Fibroblast of skin of left quadriceps (primary cell): ENCODE measurements at places on chromosomes 4 and X.

- DNase-seq: no peak
Observed at GRCh38 chr4:182019148-182019652, 224.0 kb upstream of the TENM3 start.

DNA sequence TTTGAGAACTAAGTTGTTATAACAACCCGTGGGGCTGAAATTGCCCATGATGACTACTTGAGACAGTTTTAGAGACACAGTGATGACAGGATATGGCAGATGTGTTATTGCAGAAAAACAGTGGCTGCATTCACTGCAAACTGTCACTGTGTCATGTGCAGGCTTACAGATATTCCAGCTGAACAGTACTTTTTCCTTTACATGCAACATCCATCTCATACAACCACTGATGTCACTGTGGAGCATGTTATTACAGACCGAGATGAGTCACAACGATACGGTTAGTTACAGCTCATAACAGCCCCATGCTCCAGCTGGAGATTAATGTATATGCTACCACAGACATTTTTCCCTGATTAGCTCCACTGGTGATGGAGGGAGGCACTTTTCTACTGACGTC is 207.4 kb downstream of the TMA16 start:
- DNase-seq: peak; percentile 44

DNA sequence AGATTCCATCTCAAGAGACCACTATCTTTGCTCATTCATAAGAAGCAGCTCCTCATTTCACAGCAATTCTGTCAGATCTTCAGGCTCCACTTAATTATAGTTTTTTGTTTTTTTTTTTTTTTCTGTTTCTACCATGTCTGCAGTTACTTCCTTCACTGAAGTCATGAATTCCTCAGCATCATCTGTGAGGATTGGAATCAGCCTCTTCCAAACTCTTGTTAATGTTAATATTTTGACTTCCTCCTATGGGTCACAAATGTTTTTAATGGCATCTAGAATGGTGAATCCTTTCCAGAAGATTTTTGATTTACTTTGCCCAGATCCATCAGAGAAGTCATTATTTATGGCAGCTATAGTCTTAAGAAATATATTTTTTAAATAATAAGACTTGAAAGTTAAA is 53.1 kb downstream of the BMP2K start:
- peak; percentile 8 for DNase-seq

GRCh38 chr4:87188932-87189331 is 31.5 kb downstream of the KLHL8 start:
- no peak for DNase-seq

- no peak for DNase-seq
Observed at GRCh38 chr4:48184882-48185281, 50.8 kb upstream of the TXK start.

DNA sequence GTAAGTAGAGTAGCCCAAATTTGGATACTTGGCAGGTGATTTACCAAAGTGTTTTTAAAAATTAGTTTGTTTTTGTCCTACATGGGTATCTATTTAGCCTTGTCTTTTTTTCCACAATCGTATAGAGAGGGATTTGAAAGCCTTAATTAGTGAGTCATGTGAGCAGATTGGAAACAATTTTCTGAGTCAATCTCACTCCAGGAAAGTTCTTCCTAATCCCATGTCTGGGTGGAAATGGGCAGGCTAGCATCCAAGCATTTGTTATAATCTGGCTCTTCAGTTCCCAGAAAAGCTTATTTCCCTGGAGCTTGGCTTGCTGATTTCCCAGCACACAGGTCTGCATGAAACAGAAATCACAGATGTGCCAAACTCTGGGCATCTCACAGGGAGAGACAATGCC is 426.9 kb upstream of the BOD1L1 start:
- DNase-seq: no peak

GRCh38 chrX:1165535-1166196 is 46.8 kb downstream of the CRLF2 start:
- DNase-seq: peak; percentile 37

DNA sequence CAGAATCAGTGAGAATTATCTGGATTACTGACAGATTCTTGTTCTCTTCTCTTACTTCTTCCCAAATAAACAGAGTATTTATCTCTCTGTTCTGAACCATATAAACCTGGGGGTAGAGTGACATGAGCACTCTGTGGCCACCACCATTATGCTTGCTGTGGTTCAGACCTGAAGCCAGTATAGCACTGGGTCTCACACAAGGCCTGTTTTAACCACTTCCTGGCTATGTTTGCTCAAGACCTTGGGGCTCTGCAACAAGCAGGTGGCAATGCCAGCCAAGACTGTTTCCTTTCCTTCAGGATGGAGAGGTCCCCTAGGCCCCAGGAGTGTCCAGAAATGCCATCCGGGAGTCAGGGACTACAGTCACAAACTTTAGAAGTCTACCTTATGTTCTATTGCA is 21.7 kb upstream of the HEPH start:
- DNase-seq: no peak

GRCh38 chr4:80322716-80323115 is 12.8 kb upstream of the CFAP299 start:
- DNase-seq: no peak

DNA sequence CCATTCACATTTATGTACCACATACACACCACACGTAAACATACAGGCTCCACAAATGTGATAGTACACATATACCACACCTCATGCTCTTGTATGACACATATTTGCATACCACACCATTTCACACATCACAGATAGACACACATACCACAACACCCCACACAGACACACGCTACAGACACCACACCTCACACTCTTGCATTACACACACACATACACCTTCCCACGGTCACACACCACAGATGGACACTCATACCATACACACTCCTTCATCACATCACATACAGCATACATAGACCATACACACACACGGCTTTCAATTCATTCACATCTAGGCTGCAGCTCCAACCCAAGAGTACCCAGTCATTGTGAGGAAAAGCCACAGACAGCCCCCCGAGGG is 222.5 kb upstream of the RPL34 start:
- no peak for DNase-seq

DNA sequence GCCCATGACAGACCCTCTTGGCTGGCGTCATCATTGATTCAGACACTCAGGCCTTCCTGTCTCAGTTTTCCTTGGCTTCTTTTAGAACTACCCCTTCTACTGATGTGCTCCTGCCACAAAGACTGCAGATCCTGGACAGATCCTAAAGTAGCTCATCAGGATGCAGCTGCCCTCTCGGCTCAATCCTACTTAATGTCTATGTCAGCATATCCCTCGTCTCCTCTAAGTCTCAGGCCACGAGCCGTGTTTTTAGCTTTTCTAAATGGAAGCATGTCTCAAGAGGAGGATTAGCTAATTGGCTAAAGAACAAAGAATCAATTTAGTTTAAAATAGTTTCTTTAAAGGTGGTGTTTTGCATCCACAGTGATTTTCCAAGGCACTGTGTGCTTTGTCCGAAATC is 447.7 kb downstream of the STIM2 start:
- DNase-seq: no peak

DNA sequence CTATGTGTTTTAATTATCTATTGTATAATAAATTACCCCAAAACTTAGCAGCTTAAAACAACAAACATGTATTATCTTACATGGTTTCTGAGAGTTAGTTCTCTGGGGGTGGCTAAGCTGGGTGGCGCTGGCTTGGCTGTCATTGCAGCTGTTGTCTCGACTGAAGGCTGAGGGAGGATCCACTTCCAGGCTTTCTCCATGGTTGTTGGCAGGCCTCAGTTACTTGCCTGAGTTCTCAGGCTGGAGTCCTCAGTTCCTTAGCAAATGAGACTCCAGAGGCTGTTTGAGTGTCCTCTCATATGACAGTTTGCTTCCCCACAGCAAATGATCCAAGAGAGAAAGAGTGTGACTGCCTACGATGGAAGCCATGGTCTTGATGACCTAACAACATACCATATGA is 23.5 kb upstream of the GALNT7 start:
- DNase-seq: no peak

- no peak for DNase-seq
Observed at GRCh38 chr4:35500812-35501211, 743.5 kb downstream of the ARAP2 start.

DNA sequence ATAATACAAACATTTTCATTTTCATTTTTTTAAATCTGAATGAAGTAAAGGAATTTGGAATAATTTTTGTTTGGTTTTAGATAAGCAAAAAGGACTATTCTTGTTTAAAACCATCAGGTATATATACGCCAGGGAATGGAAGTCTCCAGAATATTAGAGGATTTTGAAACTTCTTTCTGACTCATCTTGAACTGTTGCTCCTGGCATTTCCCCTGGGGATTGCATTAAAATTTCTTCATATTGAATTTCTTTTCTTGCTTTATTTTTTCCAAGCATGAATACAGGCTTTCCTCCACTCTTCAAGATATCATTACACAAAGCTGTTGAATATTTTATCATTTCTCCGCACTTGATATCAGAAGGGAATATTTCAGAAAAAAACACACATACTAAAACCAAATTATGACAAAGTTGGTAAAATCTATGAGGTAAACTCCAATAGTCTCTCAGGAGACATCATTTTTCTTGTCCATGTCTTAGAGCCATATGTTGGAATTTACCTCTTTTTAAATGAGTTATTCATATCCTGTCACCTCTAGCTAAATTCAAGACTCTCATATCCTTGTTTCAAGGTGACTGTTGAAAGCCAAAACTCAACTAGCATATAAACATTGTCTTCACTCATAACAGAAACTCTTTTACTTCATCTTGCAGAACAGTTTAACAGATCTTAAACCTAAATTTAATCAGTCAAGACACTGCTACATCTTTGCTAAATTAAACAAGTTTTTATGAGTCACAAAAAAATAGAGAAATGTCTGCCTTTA is 20.7 kb upstream of the CSN1S1 start:
- peak; percentile 44 for DNase-seq

GRCh38 chr4:84443523-84443922 is 55.6 kb downstream of the NKX6-1 start:
- no peak for DNase-seq

DNA sequence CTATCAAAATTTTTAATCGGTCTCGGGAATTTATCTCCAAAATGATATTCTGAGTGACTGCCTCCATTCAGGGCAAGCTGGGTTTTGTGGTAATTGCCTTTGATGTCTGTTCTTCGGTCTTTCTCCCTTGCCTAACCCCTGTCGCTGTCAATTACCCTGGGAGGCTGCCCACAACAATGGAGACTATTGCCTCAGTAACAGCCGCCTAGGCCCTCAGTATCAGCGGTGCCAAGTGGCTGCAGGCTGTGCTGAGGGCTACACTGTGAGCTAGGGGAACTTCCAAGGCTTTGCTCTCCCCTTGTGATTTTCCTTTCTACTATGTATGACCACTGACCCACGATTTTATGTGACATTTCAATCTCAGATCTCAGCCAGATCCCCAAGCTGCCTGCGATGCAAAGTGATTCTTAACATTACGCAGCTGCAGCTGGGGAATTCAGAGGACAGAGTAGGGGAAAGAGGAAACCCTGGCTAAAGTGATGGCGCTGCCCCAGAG is 36.3 kb upstream of the REST start:
- no peak for DNase-seq

- no peak for DNase-seq
Observed at GRCh38 chr4:141054446-141054845, 78.8 kb downstream of the RNF150 start.

DNA sequence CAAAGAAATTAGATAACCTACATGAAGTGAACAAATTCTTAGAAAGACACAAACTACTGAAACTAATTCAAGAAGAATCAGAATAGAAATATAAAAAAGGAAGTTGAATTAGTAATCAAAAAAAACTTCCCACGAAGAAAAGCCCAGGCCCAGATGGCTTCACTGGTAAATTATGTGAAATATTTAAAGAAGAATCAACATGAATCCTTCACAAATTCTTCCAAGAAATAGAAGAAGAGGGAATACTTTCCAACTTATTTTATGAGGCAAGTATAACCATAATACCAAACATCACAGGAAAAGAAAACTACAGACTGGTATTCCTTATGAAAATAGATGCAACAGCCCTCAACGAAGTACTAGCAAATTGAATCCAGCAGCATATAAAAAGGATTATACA is 30.7 kb downstream of the MOSPD2 start:
- peak; percentile 6 for DNase-seq

DNA sequence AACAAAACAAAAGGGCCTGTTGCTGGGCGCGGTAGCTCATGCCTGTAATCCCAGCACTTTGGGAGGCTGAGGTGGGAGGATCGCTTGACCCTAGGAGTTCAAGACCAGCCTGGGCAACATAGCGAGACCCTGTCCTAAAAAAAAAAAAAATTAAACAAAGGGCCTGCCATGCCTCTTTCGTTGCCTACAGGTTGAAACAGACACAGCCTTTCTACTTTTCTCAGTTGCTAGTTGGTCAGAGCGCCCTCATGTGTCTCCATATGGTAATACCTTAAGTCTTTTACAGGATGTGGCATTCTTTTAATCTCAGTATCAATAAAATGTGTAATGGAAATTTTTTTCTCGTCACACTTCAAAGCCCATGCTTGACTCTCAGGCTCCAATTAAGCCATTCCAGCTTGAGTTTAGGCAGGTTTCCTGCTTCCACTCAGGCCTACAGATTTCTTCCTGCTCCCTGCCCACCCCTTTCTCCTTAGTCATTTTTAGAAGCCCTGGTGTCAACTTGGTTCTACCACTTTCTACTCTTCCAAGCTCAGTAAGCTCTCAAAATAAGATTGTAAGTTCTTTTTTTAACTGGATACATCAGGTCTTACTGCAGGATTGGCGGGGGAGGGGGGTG is 4.6 kb upstream of the SOWAHD start:
- DNase-seq: no peak

DNA sequence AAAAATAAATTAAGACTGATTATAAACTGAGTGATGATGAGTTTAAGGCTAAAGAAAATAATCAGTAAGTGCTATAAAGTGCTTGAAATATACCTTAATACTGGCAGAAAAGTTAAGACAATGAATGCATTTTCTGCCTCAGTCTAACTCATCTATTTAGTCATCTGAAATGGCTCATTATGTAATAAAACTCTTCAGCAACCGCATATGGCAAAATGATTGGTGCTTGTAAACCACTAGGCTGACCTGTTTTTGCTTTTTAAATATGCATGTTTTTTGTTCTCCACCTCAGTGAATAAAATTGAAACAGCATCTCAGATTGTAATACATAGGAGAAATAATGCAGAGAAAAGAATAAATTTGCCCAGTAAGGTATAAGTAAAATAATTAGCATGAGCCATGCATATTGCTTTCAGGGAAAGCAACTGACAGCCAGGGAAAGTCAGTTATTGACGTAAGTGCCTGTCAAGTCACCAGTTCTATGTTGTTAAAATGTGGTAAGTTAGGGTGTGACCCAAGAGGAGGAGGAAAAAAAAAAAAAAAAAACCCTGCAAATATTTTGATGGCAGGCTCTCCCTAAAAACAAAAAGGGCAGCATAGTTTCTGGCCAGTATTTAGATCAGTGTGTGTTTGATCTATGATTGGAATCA is 167.5 kb downstream of the PALLD start:
- no peak for DNase-seq

DNA sequence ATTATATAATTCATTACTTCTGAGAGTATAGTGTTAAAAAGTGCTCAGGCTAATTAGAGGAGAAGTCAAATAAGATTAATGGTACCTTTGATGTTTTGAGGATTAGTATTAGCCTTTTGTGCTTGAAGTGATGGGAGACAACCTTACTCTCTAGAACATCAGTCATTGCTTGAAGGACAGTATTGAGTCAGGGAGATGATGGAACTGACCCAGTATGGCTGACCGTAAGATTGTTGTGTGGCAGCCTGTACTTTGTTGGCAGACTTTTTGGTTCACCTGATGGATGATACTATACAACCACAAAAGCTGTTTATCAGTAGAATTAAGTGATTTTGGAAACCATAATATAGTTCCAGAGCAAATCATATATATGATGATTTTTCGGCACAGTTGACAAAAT is 9.9 kb downstream of the OGT start:
- DNase-seq: no peak

GRCh38 chr4:145530662-145531061 is 49.0 kb downstream of the SMAD1 start:
- no peak for DNase-seq
